ENCODE measurements at places on chromosomes 4 and X.

- H3K4me1 ChIP-seq = no peaks in the 10 kb centered on the region
- no peak overlapping the region for H3K4me3 ChIP-seq
- H3K27ac ChIP-seq = no peak overlapping the region
- DNase-seq = no peak
- H3K36me3 ChIP-seq = no peaks in the 10 kb centered on the region
These were observed 837.4 kb downstream of the TRIML1 start for GRCh38 chr4:188976644-188977115.

DNA sequence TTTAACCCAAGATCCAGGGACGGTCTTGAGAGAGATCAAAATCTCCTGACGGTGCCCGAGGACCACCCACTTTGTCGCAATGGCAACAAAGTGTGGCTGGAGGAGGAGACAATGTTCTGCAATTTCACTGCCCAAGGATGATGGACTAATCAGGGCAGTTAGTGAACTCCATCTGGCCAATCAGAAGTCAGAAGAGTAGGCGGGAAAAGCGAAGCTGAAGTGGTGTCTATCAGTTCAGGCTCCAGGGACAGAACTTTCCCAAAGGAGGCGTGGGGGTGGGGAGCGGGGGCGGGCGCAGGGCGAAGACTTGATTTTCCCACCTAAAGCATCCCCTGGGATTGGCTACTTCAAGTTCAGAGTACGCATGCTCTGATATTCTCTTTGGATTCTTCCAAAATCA lies 25.6 kb downstream of the SPACA5B start:
- H3K4me3 ChIP-seq = no peak overlapping the region
- H3K4me1 ChIP-seq = no peaks in the 10 kb centered on the region
- no peaks in the 10 kb centered on the region for H3K36me3 ChIP-seq
- no peaks in the 10 kb centered on the region for H3K27me3 ChIP-seq

DNA sequence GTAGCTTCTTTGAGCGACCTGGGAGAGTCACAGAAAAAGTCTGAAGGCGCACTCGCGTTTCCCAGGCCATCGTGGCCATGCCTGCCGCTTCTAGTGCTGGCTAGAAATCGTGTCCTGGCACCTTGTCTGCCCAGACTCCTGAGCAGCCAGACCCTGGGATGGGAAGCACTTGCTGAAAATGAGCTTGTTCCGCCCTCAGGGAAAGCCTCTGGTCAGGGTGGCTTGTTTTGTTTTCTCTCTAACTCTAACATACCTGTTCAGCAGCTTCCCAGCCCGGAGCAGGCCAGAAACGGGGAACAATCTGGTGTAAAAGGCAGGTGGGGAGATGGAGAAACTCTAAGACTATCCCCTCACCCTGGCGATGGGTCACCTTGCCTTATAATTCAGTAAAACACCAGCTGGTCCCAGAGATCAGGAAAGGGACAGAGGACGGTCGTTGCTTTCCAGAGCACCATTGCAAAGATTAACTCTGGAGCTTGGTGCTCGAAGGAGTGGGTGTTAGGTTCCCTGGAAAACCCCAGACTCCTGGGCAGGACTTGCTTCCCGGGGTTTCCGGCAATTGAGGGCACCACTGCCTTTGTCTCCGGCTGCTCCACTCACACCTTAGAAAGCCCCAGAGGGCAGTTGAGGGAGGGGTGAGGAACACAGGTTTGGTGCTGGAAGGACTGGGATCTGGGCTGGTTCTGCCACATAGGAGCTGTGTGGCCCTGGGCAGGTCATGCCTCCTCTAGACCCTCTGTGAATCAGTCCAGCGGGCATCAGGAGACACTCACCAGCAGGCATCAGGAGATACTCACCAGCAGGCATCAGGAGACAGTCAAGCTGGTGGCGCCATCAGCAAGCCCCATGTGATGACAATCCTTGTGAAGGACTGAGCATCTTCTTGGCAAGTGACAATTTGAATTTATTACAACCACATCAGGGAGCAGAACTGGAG lies 4.5 kb upstream of the SH3TC1 start:
- H3K36me3 ChIP-seq = no peaks in the 10 kb centered on the region
- DNase-seq = no peak
- H3K27me3 ChIP-seq = no peaks in the 10 kb centered on the region
- H3K4me1 ChIP-seq = peaks cover 22% of the 10 kb centered on the region
- no peak overlapping the region for H3K4me3 ChIP-seq
- no peak overlapping the region for H3K27ac ChIP-seq

- H3K27ac ChIP-seq = peak overlapping the region; percentile 50
- no peak for DNase-seq
- no peak overlapping the region for H3K4me3 ChIP-seq
- H3K27me3 ChIP-seq = no peaks in the 10 kb centered on the region
- peaks cover 4% of the 10 kb centered on the region for H3K4me1 ChIP-seq
- peaks cover 56% of the 10 kb centered on the region for H3K36me3 ChIP-seq
These were observed 7.8 kb downstream of the PLRG1 start for GRCh38 chr4:154542271-154542879.

- H3K4me1 ChIP-seq = no peaks in the 10 kb centered on the region
- no peak overlapping the region for H3K27ac ChIP-seq
- H3K36me3 ChIP-seq = no peaks in the 10 kb centered on the region
- H3K27me3 ChIP-seq = peaks cover 3% of the 10 kb centered on the region
These were observed 143.2 kb upstream of the DGKK start for GRCh38 chrX:50613846-50614245.

DNA sequence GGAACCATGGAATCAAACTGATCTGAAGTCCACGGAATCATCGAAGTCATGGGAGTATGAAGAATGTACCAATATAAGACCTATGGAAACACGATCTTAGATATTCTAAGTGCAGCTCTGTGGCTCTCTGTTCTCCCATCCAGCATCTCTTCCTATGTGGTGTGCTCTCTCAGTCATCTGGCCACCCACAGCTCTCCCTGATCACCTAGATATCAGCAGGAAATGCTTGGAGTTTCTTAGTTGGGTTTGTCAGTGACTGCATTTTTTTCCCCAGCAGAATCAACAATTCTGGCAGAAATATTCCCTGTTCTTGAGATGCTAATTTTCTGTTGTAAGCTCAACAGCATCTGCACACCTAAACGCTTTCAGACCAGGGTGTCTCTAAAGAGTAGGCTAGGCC lies 94.1 kb downstream of the GC start:
- no peak overlapping the region for H3K27ac ChIP-seq
- H3K36me3 ChIP-seq = no peaks in the 10 kb centered on the region
- no peak for DNase-seq

GRCh38 chrX:108875548-108875947 lies 139.2 kb upstream of the IRS4 start:
- H3K27ac ChIP-seq = no peak overlapping the region
- H3K27me3 ChIP-seq = no peaks in the 10 kb centered on the region
- no peaks in the 10 kb centered on the region for H3K36me3 ChIP-seq
- no peak for DNase-seq
- no peak overlapping the region for H3K4me3 ChIP-seq
- no peaks in the 10 kb centered on the region for H3K4me1 ChIP-seq

Measured in activated naive CD8-positive, alpha-beta T cell treated with anti-CD3 and anti-CD28 coated beads, Interleukin-2, amount 50 U/mL, for 24 hours (primary cell).